ENCODE measurements at places on chromosomes 5 and 9.
A peak's percentile ranks its signal among the peaks of the same experiment; 100 is the strongest.

- DNase-seq, result no peak
Measured at GRCh38 chr5:80174790-80175189, 81.1 kb downstream of the SERINC5 start.

DNA sequence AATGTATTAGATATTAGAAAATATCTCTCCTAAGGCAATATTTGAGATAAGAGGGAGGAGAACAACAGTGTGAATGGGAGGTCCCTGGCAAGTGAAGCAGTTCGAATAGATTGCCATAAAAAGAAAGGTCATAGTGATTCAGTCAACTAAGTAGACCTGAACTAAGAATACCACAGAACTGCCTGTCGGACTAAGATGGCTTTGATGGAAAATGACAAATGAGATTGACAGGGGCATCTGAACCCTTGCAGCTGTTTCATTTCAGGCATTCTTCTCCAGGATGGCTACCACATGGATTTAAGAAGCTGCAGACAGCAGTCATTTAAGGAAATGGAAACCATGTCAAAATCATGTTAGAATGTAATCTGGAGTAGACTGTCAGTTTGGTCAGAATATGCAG, 308.4 kb upstream of the MEF2C start:
- DNase-seq, result no peak

DNA sequence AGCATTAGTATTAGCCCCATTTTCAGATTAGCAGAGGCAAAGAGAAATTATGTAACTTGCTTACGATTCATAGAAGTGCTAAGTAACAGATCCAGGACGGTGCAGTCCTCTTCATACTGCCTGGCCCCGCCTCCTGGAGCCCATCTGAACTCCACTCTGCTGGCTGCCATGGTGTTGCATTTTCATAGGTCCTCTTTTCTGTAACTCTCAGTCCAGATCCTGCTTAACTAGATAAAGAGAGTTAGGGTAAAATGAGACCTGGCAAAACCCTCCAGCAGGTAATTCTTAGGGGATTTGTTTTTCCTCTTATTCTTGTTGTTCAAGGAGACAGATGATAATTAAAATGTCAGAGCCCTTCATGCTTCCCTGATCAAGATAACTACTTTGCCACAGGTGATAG, 135.1 kb upstream of the EFNA5 start:
- DNase-seq, result no peak

- no peak for DNase-seq
Measured at GRCh38 chr5:109956884-109957283, 267.2 kb downstream of the MAN2A1 start.

DNA sequence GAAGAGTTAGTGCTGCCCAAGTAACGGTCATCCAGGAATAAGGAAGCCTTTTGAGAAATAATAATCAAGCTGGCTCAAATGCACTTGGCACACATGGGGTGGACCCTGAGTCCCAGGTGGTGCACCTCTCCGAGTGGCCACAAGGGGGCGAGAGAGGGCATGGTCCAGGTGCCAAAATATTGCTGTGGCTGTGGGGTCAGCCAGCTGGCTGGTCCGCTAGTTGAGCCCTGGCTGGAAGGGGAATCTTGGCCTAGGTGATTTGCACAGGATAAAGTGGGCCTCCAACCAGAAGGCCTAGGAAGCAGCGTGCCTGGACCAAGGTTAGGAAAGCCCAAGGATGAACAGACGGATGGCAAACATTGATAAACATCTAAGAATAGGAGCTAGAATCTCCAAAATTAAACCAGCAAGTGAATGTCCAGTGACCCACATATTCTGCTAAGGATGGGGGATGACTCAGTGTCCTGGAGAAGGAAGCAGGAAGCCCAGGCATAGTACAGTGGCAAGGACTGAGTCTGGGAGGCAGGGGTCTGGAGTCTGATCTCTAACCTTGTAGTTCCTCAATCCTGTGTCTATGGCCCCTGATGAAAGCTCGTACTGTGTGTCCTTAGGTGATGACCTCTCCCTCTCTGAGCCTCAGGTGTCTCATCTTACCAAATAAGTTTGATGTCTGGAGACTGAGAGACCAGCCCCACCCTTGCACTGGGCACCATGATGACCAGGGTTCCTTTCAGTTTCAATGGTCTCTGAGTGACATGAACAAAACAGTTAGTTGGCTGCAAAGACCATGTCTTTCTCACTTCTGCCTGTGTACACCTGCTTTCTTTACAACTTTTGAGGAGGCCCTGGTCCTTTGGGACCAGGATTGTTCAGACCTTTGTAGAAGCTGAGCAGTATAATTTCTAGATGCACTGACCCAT, 19.2 kb upstream of the SHB start:
- peak; percentile 34 for DNase-seq

DNA sequence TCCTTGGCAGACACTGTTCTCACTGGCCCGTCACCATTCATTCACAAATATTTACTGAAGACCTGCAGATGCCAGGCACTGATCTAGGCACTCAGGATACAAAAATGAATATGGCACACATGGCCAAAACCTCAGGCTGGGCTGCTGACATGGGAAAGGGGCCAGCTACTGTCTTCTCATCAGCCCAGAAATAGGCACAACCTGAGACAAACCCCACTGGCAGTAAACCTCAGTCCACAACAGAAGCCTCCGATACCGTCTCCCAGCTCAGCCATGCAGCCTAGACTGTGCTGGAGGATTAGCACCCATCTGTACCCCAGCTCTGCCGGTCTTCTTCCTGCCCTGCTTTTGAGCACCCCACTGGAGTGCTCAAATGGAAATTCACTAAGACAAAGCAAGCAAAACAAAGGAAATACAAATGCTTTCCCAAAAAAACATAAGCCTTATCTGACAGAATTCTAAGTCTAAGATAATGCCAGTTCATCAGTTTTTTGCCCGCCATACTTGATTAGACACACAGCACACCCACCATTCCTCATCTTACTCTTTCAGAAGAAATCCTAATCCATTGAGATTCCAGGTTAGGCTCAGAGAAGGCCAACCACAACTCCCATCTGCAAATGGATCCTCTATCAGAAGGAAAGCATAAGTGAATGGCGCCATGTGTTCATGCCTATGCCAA, 8.2 kb downstream of the P4HA2 start:
- DNase-seq, result no peak

DNA sequence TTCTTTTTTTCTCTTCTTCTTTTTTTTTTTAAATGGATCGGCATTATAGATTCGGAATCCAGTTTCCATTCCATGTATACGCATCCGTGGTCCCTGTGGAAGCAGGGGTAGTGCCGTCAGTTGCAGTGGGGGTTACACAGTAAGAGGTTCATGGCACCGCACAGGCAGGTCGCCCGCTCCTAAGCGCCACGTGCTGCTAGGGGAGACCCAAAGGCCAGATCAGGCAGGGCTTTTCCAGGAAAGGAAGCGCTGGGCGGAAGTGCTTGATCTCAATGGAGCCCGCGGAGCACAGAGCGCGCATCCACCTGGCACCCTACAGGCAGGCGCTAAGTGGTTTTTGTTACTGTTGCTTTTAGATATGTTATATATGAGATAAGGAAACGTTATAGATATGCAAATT, 174.8 kb upstream of the OR13F1 start:
- no peak for DNase-seq

GRCh38 chr5:55101556-55102276, 730 bp upstream of the GZMA start:
- no peak for DNase-seq

GRCh38 chr9:36597412-36598178, 24.9 kb downstream of the MELK start:
- peak; percentile 18 for DNase-seq

- no peak for DNase-seq
Measured at GRCh38 chr5:35736280-35736679, 118.6 kb downstream of the SPEF2 start.

- no peak for DNase-seq
Measured at GRCh38 chr9:1604942-1605560, 410.1 kb upstream of the SMARCA2 start.

GRCh38 chr5:67286006-67286405, 89.4 kb upstream of the CD180 start:
- DNase-seq, result no peak

DNA sequence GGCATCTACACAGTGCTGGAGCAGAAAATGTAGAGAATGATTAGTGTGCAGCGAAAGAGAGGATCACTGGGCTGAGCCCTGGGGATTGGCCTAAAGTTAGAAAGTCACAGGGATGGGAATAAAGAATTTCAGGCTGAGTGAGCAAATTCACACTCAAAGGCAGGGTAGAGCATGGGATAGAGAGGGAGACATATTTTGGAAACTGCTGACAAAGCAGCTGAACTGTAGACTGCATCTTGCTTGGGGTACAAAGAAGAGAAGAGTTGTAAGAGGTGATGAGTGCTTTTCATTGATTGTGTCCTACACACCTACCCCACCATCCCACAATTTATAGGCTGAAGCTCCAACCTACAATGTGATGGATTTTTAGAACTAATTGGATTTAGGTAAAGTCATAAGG, 677.8 kb downstream of the TAF11L14 start:
- no peak for DNase-seq

GRCh38 chr5:138805096-138805495, 51.9 kb downstream of the CTNNA1 start:
- no peak for DNase-seq

DNA sequence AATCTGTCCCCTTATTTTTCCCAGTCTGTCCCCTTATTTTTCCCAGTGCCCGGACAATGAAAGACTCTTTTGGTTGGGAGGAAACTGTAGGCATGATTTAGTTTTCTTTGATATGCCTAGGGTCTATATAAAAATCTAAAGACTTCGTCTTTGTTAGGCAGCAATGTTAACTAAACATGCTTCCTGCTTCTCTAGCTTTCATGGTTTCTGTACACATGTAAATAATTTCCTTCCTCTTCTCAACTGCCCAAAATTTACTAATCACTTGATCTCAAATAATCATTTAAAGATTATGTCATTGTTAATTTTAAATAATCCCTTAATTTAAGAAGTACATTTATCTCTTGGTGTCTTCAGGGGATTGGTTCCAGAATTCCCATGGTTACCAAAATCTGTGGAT, 47.8 kb upstream of the RAPGEF6 start:
- DNase-seq, result no peak

- no peak for DNase-seq
Measured at GRCh38 chr5:35112300-35112699, 64.6 kb upstream of the AGXT2 start.

DNA sequence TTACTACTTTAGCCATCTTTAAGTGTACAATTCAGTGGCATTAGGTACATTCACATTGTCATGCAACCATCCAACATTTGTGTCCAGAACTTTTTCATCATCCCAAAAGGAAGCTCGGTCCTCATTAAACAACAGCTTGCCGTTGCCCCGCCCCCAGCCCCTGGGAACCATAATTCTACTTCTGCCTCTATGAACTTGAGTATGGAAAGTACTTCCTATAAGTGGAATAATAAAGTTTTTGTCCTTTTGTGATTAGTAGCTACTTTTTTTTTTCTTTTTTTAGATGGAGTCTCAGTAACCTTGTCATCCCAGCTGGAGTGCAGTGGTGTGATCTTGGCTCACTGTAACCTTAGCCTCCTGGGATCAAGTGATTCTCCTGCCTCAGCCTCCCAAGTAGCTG, 5.0 kb downstream of the GBGT1 start:
- no peak for DNase-seq

GRCh38 chr5:68272289-68272688, 56.7 kb downstream of the PIK3R1 start:
- DNase-seq, result no peak

DNA sequence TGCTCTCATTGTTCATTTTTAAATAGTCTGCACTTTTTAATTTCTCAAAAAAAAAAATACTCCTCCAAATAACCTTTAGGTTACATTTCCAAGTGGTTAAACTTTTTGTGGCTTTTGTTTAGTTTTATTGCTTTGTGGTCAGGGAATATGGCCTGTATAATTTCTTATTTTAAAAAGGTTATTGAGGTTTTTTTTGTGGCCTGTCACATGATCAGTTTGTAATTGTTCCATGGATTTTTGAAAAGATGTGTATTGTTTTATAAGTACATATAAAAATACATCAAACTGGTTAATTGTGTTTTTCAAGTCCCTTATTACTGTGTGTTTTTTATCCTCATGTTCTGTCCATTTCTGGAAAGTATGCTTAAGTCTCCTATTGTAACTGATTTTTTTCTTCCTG, 64.0 kb downstream of the ZNF618 start:
- no peak for DNase-seq

GRCh38 chr5:91207248-91207647, 175.9 kb downstream of the ARRDC3 start:
- no peak for DNase-seq

DNA sequence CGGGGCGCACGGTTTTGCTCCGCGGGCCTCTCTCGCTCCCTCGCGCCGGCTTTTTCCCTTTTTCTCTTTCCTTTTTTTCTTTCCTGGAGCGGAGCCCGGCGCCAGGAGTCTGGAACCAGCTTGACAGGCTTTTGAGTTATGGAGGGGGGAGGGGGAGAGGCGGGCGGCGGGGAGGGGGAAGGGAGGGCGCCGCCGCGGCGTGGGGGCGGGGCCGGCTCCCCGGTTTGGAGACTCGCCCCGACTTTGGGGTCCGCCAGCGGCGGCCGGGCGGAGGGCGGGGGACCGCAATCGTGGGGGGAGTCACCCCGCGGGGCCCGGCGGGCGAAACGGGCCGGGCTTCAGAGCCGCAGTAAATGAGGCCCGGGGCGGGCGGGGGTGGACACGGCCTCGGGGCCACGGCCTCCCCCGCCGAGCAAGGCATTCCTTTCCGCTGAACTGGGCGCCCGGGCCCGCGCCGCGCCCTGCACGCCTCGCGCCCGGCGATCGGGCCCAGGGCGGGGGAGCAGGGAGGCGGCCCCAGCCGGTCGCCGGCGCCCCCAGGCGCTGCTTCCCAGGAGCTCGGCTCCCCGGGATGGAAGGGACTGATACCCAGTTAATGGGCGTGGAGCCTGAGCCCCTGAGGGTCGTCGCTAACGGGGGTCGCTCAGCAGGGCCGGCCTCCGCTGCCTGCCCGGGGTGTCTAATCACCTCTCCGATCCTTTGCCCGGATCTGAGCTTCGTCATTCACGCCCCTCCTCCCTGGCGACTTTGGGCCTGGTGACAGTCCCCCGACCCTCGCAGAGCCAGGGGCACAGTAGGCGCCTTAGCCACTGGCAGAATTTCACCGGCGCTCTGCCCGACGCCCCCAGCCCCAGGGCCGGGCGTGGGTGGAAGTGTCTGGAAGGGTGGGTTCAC, 138.1 kb downstream of the C9orf50 start:
- peak; percentile 85 for DNase-seq

DNA sequence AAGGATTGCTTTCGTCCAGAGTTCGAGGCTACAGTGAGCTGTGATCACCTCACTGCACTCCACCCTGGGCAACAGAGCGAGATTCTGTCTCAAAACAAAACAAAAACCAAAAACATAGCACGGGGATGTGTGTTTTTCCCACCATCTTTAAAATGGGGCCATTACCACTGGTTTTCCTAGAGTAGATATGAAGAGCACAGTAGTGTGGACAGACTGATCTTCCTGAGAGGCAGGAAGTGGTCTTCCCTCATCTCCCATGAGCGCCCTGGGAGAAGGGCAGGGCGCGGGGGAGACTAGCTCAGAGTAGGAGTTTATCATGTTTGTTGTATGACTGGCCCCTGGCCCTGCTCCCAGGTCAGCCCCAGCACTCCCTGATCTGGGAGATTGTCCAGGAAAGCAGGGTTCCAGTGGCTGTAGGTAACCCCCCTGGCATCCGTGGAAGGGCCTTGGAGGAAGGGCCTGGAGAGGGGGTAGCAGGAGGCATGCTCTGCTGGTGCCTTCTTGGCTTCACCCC, 2.3 kb downstream of the SUSD3 start:
- no peak for DNase-seq
